ENCODE measurements at places on chromosomes 1 and 21.
A peak's percentile ranks its signal among the peaks of the same experiment; 100 is the strongest.

DNA sequence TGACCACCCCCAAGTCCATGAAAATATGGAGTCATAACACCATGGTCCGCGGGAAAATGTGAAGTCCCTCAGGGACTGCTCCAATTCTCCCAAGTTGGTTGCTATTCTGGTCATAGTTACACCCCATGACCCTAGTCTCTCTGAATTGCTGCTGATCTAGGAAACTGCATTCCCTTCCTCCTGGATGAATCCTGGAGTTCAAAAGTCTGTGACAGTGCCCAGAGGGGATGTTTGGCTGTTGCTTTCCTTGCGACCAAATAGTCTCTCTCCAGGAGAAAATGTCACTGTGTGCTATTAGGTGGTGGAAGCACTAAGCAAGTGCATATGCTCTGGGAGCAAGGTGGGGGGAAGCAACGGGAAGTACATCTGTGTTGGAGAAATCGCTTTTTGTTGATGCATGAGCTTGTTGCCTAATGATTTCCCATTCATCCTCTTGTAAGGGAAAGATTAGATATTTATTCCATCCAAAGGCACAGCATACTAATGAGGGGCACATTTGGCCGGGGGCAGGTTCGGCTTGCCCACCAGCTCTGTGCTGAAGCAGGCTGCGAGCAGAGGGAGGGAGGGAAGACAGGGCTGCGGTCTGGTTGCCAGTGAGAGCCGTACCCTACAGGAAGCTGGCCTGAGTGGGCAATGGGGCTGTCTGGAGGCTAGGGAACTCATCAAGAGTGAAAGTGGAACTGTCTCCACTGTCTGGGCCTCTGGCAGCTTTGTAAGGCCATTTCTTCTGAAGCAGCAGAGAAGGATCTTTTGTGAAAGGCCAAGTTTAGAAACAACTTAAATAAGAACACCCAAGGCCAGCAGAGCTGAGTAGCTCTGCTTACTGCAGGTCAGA lies 27.2 kb downstream of the SYT6 start:
- DNase-seq = no peak

DNA sequence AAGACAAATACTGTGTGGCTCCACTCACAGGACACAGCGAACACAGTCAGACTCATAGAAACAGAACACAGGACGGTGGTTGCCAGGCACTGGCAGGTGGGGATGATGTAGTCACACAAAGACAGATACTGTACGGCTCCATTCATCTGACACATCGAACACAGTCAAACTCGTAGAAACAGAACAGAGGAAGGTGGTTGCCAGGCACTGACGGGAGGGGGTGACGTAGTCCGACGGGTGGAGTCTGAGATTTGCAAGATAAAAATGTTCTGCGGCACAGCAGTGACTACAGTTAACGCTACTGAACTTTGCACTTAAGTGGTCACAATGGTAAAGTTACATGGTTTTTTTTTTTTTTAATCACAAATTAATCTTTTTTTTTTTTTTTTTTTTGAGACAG lies 18.7 kb downstream of the C21orf58 start:
- no peak for DNase-seq

DNA sequence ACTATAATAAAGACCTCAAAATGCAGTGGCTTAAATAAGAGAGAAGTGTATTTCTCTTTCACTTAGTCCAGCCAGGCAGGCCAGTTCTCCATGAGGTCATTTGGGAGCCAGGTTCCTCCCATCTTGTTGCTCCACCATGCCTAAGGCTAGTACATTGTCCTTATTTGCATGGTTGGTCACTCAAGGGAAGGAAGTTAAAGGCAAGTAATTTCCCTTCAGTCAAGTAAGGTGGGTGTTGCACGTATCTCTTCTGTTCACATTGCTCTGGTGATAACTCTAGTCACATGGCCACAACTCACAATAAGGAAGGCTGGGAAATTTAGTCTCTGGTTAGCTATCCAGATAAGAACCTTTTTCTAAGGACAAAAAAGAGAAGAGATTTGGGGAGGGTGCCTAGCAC lies 27.2 kb upstream of the TADA1 start:
- no peak for DNase-seq

DNA sequence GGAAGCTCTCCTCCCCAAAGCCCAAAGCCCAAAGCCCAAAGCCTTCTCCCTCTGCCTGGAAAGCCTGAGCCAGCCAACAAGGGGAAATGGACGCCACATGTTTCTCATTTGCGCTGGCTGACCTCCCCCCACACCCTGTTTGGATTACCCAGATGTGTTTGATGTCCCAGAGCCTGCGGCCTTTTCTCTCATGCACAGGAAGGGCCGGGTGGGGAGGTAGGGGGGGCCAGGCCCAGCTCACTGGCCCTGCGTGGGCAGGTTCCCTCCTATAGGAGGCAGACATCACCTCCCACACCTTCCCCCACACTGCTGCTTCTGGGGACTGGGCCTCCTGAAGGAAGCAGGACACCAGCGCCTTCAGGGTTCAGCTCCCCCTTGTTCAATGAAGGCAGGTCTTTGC lies 116.3 kb downstream of the NAV1 start:
- DNase-seq = peak; percentile 95

DNA sequence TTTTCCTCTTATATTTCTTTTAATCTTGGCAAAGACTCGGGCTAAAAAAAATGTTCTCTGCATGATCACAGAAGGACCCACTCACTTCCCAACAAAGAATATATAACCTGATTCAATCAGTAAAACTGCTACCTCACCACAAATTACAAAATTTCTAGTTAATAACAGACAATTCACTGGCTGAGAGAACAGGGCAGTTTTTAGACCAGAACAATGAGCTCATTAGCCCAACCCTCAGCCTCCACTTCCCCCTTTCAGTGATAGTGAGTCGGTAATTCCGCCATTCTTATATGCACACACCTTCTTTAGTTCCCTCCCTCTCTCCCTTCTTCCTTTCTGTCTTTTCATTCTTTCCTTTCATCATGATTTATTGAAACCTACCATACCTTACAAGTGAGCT lies 8.9 kb downstream of the SIPA1L2 start:
- DNase-seq = no peak

GRCh38 chr1:32197837-32198236 lies 2.6 kb upstream of the CCDC28B start:
- DNase-seq = no peak

GRCh38 chr21:35226968-35227744 lies 178.1 kb upstream of the RUNX1 start:
- no peak for DNase-seq

- DNase-seq = no peak
Measured at GRCh38 chr1:157245823-157246222, 107.6 kb upstream of the ETV3 start.

GRCh38 chr1:202547215-202547614 lies 163.0 kb downstream of the SYT2 start:
- DNase-seq = no peak

DNA sequence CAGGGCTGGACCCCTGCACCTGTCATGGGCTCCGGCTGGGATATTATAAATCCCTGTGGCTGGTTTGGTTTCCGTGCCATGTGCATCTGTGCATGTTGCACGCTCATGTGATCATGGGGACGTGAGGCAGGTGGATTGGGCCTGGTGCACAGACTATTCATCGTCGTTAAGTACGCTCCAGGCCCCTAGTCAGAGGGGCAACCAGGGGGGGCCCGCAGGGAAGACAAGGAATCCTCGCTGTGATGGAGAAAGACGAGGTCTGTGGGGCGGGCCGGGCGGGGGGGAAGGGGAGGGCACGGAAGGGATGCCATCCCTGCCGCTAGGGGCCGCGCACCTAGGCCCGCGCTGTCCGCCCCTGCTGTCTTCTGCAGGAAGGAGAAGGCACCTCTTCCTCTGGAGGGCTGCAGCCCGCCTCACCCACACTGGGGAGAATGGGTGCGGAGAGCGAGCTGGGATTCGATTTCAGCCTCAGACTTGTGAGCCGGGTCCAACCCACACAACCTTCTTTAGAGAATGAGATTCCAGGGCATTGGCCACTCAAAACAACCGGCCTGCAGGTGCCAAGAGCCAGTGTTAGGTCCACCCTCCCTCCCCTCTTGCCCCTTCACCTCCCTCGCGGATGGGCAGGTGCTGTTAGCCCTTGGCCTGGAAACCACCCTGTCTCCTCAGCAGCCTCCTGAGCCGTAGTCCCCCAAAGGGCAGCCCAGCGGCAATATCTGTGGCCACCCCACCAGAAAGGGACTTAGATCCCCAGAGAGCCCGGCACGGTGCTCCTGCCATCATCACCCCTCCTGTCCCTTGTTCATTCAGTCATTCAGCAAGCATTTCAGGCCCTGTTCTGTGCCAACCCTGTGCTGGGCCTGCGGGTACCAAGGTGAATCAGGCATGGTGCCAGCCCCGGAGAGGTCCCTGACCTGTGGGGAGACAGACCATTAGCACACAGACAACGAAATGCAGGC lies 950 bp upstream of the LRP8 start:
- DNase-seq = no peak

DNA sequence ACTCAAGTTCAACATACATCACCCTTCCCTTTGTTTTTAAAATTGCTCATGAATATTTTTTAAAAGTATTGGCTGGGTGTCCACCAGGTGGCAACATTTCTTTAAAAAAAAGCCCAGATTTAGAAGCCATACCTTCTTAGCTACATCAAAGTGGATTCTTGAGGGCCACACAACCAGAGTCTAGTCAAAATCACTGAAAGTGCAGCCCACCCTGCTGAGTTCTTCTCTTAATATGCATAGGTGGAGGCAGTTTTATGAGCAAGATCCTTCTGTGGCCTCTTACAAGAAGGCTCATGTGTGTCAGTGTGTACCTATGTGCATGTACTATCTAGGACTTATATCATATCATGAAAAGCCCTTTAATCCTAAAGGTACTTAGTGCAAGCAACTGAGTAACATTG lies 16.9 kb upstream of the GNG12 start:
- no peak for DNase-seq

DNA sequence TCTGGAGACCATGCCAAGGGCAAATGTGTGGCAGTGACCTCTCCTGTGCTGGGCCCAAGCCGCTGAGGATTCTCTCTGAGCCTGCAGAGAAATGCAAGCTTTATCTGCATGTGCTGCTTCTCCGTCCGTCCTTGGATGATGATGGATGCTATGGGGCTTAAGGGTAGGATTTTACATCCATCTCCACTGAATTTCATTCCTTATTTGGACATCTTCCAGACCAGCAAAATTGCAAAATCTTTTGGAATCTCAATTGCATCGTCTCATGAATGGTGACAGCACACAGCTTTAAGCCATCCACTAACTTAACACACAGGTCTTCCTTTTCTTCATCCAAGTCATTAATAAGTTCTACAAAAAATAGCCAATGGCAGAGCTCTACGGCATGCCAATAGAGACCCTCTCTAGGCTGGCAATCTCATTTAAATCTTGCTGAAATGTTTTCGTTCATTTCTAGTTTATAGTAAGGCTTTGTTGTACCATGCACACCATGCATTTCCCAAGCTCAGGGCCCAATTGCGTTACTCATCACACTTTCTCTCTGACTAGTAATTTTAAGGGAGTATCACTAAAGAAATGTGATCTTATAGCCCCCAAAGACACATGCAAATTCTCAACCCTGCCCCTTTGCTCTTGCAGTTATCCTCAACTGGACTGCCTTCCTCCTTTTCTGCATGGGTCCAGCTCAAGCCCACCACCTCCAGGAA lies 11.1 kb downstream of the BATF3 start:
- DNase-seq = no peak

- DNase-seq = no peak
Measured at GRCh38 chr1:33573661-33574060, 101.2 kb downstream of the ZSCAN20 start.

DNA sequence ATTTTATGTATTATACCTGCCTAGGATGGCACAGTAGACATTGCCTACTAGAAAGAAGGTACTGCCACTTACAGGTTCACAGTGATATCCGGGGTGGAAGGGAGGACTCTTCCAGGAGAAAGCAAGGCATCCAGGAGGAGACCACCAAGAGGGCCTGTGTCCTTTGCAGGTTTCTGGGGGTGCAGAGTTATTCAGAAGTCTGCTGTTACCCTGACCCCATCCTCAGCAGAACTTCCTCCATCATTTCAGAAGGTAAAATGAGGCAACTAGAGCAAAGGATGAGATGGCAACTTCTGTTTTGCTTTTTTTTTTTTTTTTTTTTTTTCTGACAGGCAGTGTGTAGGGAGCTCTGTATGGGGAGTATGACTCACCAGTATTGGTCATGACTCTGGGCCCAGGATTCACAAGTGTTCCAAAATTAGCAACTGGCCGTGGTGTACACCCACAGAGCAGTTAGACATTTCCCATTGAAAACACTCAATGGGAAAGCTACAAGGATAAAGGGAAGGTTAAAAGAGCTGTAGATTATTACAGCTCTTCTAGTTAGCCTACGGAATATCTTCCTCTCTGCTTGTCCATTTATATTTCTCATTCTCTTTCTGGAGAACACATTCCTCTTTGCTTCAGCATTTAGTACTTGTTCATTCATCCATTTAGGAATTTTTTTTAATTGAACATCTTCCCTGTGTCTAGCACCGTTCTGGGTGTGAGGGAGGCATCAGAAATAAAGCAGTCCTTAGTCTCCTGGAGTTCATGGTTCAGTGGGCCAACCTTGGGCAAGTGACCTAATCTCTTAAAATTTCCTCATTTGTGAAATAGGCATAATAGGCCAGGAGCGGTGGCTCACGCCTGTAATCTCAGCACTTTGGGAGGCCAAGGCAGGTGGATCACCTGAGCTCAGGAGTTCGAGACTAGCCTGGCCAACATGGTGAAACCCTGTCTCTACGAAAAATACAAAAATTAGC lies 50.5 kb upstream of the PPP2R5A start:
- DNase-seq = peak; percentile 80

DNA sequence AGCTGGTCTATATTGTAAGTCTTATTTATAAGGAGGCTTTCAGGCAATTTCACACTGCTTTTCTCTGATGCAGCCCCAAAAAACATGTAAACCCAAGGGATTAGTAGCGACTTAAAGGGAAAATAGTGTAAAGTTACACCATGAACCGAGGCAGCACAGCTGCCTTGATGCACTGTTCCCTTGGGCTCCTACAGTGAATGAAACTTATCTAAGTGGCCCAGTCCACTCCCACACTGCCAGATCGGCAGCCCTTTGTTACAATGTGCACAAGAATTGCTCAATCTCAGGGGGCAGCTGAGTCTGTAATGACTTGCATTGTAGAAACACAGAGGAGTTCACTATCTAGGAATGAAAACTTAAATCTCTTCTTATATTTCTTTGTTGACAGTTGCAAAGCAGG lies 120.8 kb upstream of the ADGRL2 start:
- DNase-seq = no peak

DNA sequence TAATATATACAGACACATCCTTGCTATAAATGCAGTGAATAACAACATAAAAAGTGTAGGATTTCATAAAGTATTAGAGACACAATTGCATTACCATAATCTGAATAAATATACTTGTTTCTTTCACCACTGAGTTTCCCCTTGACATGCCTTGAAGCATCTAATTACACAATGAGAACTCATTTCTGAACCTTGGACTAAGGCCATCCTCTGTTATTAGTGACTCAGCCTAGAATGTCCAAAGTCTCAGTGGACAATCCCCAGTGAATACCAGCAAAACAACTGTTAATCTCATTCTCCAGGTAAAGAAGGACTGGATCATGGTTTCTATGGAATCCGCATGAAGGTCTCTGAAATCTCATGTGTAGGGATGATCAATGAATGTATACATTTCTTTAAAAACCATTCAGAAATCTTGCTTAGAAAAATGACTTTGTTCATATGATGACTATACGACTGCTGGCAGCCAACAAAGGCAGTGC lies at the start of gene OR2L5:
OR2L5 (plus strand) TSS at position 432 of the 482 bp plus-strand sequence. CDS start 8,288 bp downstream, outside the sequence.
- DNase-seq = no peak

GRCh38 chr1:167057241-167057688 lies 32.9 kb downstream of the GPA33 start:
- no peak for DNase-seq
